Activated effector memory CD4-positive, alpha-beta T cell treated with Interleukin-2 at 50 U/mL for 16 hours (primary cell): ENCODE measurements at places on chromosomes 11 and 22.

DNA sequence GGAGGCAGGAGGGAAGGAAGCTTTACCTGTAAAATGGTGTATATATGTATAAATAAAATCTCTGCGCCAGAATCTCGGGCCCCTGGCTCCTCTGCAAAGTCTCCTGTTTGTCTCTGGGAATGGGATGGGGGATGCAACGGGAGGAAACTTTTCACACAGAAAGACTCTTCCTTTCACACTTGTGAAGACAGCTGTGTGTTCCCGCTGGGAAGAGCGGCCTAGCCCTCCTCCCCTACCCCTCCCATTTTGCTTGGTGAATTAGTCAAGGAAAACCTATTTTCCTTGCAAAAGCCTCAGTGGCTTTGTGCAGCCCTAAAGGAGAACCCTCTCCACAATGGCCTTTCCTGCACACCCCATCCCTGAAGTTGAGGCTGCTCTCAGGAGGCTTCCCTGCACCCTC is 9.4 kb upstream of the IGF2 start:
- DNase-seq: no peak

- no peak for DNase-seq
Observed at GRCh38 chr22:49199224-49199623, 628.4 kb downstream of the BRD1 start.

DNA sequence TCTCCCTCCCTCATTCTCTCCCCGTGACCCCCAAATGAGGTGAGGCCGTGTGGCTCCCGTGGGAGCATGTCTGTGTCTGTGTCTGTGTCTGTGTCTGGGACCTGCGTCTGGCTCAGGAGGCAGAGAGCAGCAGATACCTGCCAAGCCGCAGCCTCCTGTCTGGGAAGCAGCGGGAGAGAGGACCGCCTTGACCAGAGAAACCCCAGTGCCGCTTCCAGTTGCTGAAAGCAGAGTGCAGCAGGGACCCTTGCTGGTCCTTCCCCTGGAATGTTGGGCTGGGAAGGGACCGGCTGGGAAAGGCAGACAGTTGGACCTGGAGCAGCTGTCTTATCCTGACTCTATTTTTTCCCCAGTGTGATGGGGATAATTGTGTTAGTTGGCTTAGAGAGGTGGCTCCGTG is 525 bp downstream of the CSDC2 start:
- DNase-seq: no peak

DNA sequence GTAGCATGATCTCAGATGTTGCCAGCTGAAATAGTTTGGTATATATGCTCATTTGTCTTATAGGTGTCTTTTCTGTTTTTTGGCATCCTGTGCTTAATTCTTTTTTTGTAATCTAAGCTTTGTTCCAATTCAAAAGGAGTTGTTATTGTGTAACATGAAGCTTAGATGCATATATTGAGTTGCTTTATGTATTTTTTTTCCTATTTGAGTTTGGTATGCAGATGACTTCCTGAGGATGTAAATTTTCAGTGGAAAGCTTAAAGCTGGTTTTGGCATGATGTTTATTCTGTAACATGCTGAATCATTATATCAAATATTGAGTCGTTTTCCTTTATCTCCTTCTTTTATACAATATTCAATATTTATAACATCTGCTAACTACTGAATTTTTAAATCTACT is 69.4 kb downstream of the DDX10 start:
- no peak for DNase-seq

DNA sequence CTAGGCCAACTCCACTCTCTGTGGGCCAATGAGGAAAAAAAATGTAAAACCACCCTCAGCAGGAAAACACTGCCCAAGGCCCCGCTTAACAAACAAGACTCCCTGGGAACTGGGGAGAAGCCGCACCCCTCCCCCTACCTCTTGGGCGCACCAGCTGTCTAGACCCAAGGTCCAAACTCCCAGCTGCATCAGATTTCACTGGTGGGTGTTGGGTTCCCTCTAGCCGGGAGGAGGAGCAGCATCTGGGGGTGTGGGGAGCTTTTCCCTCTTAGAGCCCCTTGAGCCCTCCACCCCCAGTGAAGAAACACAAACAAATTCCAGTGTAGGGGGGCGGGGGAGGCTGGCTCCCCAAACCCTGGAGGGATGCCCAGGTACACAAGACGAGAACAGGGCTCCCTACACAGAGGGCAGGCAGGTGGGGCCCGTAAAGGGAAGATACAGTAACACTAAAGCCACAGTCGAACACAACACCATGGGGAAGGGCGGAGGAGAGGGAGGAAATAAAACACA is 64.9 kb downstream of the NECTIN1 start:
- no peak for DNase-seq

- peak; percentile 68 for DNase-seq
Observed at GRCh38 chr11:121467965-121468364, 15.2 kb upstream of the SORL1-AS1 start.
